ENCODE measurements at places on chromosomes 5 and 9.

DNA sequence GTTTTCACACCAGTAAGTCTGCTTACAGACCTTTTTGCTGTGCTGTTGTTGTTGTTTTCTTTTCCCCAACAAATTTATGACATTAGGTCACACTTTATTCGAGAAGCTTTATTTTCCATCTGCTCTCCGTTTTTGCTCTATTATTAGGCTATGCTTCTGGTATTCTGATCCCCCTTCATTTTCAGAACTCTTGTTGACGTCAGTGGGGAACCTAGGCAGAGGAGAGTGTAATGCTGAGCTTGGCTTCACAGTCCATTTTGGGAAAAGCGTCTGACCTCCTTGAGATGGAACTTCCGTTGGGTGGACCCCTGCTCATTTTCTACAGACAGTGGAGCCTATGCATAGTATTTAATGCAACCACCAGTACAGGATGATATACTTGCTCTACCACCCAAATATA is 387.9 kb upstream of the MEF2C start:
- no peak for DNase-seq

DNA sequence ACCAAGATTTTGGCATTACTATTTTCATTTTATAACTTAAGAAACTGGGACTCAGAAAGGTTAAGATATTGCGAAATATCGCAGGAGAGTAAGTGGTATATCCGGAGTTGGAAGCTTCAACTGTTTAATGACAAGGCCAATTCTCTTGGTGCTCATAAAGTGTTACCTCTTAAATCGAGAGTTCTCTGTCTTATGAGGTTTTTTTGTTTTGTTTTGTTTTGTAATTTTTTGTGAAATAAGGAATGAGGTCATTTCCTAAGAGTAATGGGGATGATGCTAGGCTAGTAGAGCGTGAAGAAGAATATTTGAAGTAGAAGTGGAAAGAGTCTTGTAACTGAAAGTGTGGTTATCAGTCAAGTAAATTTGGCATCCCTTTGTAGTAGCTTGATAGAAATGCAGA is 183.2 kb upstream of the DAB2 start:
- DNase-seq = no peak

DNA sequence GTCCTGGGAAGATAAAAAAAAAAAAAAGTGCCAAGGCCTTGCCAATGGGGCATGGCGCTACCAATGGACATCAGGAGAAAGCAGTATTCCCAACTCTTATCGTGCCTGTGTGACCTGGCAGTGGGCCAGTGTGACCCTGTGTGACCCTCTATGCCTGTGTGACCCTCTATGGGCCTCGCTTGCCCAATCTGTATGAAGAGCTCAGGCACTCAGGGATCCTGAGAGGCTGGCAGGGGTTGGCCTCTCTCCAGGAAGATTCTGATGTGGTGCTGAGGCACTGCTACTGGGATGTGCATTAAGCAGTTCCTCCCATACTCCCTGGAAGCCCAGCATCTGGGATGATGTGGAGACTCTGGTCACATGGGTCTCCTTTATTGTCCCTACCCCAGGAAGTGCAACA is 179.2 kb downstream of the MACROH2A1 start:
- no peak for DNase-seq

GRCh38 chr5:90898326-90899013 is 339.9 kb downstream of the ADGRV1 start:
- DNase-seq = no peak

GRCh38 chr5:7947301-7947700 is 78.4 kb downstream of the MTRR start:
- DNase-seq = no peak

GRCh38 chr5:114734238-114734637 is 372.4 kb downstream of the KCNN2 start:
- DNase-seq = no peak

DNA sequence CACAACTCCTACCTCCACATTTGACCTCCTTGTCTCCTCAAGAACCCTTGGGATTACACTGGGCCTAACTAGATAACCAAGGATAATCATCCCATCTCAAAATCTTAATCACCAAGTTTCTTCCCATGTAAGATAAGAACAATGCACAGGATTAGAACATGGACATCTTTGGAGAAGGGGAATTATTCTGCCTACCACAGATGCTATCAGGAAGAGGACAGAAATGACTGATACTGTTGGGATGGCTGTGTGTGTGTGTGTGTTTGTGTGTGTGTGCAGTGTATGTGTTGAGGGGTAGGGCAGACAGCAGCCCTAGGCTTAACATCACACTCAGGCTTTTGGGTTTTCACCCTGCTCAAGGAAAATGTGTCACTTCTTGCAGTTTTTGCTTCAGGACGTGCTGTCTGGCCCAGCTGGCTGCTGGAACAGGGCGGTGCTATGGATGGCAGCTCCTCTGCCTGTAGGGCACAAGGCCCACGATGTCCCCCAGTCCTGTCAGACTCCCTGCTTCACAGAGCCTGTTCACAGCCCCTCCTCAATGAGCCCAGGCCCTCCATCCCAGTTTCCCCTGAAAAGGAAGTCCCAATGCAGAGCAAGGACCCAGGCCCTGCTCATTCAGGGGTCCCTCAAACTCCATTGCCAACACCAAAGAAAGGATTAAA is 7.7 kb downstream of the CA9 start:
- DNase-seq = no peak

DNA sequence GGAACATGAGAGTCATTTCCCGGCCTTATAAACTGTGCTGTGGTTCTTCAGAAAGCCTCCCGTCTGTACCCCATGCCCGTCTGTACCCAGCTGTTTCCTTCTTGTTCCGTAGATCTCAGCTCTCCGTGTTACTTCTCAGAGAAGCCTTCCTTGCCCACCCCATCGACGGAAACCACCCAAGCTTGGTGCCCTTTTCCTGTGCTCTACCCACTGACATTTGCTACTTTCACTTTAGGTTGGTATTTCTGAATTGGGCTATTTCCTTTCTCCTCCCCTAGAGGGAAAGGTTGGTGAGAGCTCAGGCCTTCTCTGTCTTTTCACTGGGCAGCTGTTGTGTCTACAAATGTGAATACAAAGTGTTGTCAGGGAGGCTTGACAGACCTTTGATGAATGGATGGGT is 764.5 kb upstream of the ADAMTS16 start:
- no peak for DNase-seq

Data from activated CD8-positive, alpha-beta memory T cell treated with anti-CD3 and anti-CD28 coated beads for 1 hour (primary cell).